ENCODE measurements at places on chromosomes 6 and 20. TPM values are rescaled to one million over a fixed set of nuclear protein-coding genes. Genes with fewer than 3 reads are reported as not detected.

DNA sequence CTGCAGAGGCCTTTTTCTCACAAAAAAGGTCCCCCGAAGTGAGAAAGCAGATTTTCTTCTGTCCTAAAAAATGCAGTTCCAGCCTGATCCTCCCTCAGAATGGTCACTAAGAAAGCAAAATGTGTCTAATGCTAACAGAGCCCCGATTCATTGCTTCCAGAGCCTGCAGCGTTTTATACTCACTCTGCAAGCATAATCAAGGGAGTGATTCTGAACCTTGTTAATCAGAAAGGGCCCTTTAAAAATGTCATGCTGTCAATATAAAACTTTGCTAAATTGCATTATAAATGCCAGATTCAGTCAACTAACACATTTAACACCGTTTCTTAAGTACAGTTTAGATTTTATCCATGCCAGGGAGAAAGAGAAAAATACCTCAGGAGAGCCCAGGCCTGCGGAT lies 202.8 kb downstream of the CD83 start:
- no peak for DNase-seq

DNA sequence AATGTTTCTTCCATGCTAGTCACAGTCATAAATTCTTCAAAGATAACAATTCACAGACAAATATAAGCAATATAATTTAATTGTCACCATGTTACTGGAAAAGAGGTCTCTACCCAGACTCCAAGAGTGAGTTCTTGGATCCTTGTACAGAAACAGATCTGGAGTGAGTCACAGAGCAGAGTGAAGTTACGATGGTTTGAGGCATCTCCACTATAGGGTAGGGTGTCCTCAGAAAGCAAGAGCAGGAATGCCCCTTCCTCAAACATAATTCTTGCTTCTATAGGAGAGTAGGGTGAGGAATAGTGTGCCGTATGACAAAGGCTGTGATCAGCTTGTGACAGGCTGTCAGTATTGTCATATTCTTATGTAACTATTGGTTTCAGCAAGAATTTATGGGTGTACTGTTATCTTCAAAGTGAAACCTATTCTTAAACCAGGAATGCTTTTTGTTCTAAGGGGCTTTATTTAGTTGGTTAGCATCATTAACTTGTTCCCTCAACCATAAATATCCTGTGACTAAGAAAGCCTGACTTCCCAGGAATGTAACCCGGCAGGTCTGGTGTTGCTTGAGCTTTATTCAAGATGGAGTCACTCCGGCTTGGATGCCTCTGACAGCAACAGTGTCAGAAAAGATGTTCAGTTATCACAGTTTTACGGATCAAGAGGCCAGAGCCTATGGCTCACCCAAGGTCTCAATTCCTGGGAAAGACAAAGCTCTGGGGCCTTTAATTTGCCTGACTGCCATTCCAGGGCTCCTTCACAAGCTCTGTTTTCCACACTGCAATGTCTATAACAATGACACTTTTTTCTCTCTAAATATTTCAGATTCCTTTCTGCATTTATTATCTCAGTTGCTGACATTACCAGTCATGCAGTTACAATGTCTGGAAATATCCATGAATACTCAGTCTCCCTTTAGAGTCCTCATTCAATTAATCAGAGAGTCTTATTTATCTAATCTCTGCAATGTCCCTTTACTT lies 298.6 kb downstream of the C6orf118 start:
- DNase-seq: no peak

DNA sequence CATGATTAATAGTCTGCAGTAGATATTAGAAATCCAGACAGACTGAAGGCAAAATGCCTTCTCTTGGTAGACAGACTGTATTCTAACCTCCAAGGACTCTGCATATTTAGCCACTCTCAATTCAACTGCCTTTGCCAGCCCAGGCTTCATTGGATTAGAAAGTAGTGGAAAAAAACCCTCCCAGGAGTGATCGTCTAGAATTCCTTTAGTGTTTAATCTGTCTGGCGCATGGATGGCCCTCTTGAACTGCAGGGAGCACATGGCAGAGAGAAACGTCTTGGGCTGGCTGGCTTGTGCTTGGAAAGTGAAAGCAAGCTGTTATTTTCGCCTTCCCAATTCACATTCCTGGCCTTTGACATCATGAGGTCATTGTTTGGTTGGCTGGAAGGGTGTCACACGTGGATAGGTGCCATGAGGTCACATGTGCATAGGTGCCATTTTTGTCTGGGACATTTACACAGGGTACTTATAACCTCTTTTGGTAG lies 30.9 kb upstream of the NEDD9 start:
- DNase-seq: no peak

DNA sequence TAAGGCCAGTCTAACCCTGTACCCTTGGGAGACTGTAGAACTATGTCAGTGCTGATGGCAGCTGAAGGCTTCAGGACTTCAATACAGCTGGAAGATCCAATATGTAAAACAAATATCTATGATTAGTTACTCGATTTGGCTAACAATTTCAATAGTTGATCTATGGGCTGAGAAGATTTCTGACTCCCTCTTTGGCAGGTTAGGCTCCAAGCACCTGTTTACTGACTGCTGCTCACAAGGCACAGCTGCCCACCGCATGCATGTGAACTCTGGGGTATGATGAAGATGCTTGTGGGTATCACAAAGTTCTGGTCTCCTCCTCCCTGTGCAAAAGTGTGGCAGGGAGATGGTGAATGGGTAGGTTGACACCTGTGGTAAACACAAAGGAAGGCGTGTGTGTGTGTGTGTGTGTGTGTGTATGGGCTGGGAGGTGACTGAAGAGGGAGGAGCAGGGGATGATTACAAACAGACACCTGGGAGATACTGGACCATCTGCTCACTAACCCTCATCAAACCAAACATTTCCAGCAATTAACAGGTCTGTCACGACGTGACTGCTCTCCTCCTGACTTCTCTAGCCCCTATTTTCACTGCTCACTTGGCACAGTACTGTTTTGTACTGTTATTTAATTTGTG lies 18.1 kb downstream of the ELMO2 start:
- DNase-seq: no peak

DNA sequence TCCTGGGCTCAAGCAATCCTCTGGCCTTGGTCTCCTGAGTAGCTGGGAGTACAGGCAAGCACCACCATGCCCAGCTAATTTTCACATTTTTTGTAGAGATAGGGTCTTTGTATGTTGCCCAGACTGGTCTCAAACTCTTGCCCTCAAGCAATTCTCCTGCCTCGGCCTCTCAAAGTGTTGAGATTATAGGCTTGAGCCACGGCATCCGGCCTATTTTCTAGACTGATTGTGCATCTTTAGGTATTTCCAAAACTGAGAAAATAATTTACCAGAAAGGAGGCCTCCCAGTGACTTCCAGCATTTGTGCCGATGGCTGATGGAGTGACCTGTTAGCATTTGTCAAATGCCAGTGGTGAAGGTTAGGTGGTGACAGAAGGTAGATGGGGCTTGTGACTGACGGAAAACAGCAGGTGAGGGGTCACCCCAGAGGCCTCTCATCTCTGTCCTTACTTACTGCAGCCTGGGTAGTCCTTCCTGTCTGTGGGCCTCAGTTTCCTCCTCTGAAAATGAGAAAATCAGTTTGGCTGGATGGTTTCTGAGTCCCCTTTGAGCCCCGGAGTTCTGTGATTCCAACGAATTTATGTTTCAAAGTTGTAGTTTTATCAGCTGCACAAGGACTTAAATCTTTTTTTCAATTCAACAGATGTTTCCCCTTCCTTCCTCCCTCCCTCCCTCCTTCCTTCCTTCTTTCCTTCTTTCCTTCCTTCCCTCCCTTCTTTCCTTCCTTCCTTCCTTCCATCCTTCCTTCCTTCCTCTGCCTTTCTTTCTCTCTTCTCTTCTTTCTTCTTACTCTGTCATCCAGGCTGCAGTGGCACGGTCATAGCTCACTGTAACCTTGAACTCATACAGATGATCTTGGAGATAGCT lies 53.5 kb downstream of the TGM2 start:
- no peak for DNase-seq

GRCh38 chr20:3775457-3776108 lies 5.7 kb downstream of the SPEF1 start:
- DNase-seq: no peak

DNA sequence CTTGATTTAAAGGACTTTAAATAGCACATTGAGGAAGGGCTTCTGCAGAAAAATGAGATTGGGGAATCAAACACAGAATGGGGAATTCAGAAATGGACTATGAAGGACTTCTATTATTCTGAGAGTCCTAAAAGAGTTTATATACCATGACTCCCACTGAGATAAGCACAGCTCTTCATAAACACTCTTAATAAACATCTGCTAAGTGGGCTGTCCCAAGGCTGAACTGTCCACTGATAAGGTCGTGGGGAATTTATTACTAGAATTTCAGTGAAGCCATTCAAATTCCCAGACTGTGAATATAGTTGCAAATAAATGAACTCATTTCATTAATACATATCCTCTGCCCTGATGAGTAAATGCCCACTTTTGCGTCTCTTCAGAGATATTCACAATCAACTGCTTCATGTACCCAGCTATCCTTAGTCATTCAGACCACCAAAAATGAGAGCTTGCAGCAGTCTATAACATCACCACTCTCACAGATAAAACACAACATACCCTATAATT lies 468.2 kb upstream of the RUNX2 start:
- no peak for DNase-seq

GRCh38 chr6:43814111-43814510 lies 44.1 kb downstream of the VEGFA start:
- DNase-seq: no peak

- DNase-seq: peak; percentile 57
Measured at GRCh38 chr6:85449818-85450759, at the start of gene NT5E. NT5E (plus strand) TSS chr6:85450083; CDS start chr6:85450140, 57 bp downstream.

DNA sequence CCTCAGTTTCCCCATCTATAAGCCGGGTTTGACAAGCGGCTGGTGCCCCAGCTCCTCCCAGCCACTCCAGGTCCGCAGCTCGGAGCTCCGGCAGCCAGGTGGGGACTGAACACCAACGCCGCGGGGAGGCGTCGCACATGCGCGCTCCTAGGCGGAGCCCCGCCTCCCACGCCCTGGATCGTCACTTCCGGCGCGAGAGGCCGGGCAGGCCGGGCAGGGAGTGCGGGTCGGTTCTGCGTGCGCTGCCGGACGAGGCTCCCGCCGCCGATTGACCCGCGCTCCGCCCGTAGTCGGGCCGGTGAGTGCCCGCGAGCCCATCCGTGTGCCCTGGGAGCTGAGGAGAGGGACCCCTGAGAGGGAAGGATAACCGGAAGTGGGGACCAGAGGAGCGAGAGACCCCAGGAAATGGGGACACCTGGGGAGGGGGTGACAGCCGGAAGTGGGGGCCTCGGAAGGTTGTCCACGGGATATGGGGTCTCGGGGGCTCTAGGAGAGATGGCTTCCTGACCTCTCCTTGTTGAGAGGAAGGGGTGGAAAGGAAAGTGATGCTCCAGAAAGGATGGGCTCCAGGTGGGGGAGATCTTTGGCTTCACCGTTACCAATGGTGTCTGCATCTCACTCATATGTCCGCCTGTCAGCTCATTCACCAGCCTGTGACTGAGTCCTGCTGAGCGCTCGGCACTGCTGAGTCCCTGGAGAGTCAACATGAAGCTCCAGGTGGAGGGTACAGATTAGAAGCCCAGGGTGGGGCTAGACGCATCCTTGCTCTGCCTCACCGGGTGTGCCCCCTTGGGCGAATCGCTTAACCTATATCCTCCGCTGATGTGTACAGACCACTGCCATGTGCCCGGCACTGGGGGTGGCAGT lies at the start of gene TTPAL:
Gene TTPAL, plus strand, starts transcription at position 181 of the 867 bp plus-strand sequence. CDS start 4,126 bp downstream, outside the sequence.
- DNase-seq: peak; percentile 79

DNA sequence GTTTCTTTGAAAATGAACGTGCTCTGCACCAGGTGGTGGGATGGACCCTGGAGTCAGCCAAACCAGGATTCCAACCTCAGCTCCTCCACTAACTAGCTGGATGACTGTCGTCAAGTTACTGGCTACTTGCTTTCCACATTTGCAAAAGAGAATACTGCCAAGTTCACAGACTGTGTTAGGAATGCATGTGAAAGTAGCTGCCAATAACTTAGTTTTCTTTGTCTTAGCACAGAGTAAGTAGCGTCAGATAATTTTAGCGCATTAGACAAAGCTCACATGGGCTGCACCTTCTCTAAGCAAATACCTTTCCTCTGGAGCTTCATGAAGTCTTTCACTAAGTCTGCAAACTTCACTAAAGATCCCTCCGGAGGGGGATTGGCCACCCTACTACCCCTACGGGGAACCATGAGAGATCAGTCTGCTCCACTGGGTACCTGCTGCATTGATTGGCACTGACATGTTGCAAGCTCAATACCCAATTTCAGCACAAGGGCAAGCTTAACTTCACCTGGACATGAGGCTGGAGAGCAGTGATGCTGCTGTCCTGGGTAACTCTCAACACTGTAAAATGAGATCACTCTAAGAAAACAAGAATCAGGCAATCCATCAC lies 113.9 kb downstream of the MBOAT1 start:
- no peak for DNase-seq

- DNase-seq: no peak
Measured at GRCh38 chr6:20117474-20117873, 94.8 kb downstream of the MBOAT1 start.

GRCh38 chr20:63082308-63082938 lies 75.7 kb upstream of the BHLHE23 start:
- peak; percentile 75 for DNase-seq

DNA sequence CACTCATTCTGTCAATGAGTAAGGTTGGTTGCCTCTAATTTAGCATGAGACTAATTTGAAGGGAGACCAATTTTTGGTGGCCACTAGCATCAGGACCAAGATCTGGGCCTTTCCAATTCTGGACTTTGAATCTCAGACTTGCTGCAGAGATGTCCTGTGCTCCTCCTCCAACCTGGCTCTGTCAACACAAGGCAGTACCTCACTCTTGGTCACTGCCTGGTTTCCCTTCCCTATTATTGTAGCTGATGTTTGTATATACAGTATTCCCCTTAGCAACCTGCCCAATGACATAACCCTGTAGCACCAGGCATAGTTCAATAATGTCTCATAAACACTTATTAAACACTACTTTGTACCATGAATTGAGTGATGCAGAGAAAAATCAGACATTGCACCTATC lies 50.4 kb downstream of the UNC5CL start:
- DNase-seq: no peak

- DNase-seq: no peak
Measured at GRCh38 chr6:119728220-119728750, 378.7 kb upstream of the MAN1A1 start.

DNA sequence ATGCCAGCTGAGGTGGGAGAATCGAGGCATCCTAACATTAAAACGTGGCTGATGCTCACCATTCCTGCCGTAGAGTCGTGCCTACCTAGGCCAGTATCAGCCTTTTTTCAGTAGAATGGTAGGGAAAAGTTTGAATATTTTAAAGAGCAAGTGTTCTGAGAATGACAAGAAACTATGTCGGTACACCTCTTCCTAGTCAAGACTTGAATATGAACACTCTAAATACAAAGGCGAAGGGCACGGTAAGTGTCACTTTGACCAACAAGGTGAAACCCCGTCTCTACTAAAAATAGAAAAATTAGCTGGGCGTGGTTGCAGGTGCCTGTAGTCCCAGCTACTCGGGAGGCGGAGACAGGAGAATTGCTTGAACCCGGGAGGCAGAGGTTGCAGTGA lies 1.0 kb downstream of the GINM1 start:
- DNase-seq: no peak

- no peak for DNase-seq
Measured at GRCh38 chr20:20024942-20025341, 7.8 kb downstream of the NAA20 start.

The GGTLC1 gene
- total RNA-seq: not detected

The ATP9A gene
- total RNA-seq: 81.2 TPM

The BEND6 gene
- total RNA-seq: 0.46 TPM

Data from progenitor cell of endocrine pancreas (in vitro differentiated cells).